ENCODE measurements at places on chromosomes 12 and 14.

GRCh38 chr12:110123919-110124268 lies 263 bp upstream of the IFT81 start:
- no peak for DNase-seq

- DNase-seq, result no peak
These were observed 49.0 kb upstream of the ISM2 start for GRCh38 chr14:77547512-77548180.

DNA sequence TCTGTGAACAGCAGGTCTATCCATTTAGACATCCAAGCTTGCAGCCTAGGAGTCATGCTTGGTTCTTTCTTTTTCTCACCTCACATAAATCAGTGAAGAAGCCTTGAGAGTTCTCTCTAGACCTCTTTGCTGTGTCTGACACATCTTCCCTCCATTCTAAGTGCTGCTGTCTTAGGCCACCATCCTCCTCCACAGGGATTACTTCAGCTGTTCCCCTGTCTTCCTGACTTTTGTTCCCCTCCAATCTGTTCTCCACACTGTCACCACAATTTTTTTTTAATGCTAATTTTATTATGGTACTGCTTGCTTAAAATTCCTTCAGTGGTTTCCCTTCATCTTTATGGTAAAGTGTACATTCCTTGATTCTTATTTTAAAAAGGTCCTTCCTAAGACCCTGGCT lies 71.8 kb downstream of the DERA start:
- no peak for DNase-seq

DNA sequence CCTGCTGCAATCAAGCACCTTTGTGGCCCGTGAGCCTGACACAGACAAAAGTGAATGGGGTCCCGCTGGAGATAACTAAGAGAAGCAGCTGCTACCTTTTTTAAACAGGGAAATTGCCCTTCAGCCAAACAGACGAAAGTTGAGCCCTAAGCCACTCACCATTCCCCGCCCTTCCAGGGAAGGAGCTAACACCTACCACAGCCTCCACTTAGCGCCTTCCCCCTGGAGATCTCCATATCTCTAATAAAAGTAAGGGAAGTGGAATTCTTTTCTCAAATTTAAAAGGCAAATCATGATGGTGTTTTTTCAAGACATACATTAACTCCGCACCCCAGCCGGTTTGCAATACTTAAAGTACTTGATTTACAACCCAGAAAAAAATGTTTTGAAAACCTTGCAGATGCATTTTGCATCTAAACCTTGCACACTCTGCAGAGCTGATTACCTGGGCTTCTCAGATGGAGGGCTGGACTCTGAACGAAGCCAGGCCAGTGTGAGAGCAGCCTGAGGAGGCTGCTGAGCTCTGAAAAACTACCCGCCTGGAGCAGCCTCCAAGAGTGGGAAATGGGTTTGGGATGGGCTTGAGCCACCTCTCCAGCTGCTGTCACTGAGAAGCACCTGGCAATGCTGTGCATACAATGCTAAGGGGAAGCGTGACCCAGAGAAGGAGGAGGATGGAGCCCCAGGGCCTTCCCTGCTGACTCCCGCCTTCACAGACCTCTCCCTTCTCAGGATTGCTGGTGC lies 10.0 kb downstream of the NUAK1 start:
- no peak for DNase-seq

DNA sequence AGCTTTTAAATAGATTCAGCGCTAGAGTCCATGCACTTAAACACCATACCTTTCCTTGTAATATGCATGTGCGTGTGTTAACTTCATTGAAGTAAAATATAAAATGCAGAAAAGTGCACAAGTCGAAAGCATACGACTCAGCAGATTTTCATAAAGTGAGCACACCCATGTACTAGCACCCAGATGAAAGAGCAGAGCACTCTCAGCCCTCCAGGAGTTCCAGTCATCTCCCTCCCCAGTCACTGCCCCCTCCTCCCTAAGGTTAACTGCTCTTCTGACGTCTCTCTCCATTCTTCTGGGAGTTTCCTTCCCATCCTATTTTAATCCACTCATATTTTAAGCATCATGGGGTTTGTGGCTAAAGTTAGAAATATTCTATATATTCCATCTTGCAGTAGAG lies 20.2 kb downstream of the RDH12 start:
- DNase-seq, result no peak

- DNase-seq, result no peak
These were observed 2.2 kb downstream of the CLEC14A start for GRCh38 chr14:38253676-38254075.

- DNase-seq, result no peak
These were observed 124.7 kb downstream of the GARIN6 start for GRCh38 chr12:99772274-99772673.

GRCh38 chr14:68039593-68039992 lies 220.0 kb downstream of the RAD51B start:
- DNase-seq, result no peak
